ENCODE measurements at places on chromosomes 12 and 14.

GRCh38 chr14:91290986-91291385, 46.5 kb upstream of the GPR68 start:
- DNase-seq: no peak

DNA sequence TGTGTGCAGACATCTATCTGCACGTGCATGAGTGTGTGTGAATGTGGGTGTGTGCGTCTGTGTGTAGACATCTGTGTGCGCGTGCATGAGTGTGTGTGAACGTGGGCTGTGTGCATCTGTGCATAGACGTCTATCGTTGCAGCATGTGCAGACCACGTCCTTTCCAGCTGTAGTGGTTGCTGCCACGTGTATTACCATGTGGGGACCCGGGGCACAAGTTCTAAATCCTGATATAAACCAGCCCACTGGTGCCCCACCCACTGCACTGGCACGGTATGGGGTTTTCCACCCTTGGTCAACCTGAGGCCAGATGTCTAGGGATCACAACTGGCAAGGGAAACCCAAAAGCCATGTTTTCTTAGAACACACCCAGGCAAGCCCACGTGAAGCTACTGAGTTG, 197.0 kb downstream of the ANO2 start:
- no peak for DNase-seq

- DNase-seq: no peak
Measured at GRCh38 chr12:127260531-127260930, 1006.4 kb upstream of the TMEM132C start.

GRCh38 chr14:54568821-54569595, 2.1 kb downstream of the SAMD4A start:
- no peak for DNase-seq

DNA sequence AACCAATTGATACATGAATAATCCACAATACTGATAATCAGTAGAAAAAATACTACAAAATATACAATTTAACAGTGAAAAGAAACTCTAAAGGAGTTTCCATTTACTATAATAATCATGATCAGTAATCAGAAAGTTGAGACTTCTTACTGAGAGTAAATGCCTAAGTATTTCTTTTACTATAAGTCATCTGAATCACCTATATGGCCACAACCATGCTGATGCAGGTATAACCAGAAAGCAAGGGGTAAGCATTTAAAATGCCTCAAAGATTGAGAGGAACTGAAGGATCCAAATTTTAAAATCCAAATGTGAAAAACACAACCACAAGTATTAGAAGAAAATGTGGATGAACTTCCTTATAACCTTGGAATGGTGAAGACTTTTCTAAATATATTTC, 23.4 kb downstream of the CDK17 start:
- DNase-seq: no peak

- DNase-seq: no peak
Measured at GRCh38 chr12:58563621-58564020, 356.7 kb downstream of the LRIG3 start.

GRCh38 chr12:6909421-6910145, 4.8 kb upstream of the ENO2 start:
- DNase-seq: no peak

DNA sequence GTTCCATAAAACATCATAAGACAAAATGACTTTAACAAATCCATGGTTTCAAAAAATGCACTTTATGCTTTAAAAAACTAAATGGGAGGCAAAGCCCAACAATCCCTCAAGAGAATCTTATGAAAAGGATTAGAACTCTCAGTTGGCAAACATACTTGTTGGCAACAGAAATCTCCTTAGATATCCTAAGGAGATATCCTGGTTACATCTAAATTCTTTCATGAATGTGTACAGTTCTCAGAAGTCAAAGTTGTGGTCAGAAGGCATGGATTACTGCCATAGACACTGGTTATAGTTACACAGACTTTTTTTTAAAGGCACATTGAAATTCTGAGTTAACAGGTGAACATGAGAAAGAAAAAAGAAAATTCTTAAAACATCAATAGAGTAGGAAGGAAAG, 17.5 kb upstream of the ISM2 start:
- DNase-seq: no peak

DNA sequence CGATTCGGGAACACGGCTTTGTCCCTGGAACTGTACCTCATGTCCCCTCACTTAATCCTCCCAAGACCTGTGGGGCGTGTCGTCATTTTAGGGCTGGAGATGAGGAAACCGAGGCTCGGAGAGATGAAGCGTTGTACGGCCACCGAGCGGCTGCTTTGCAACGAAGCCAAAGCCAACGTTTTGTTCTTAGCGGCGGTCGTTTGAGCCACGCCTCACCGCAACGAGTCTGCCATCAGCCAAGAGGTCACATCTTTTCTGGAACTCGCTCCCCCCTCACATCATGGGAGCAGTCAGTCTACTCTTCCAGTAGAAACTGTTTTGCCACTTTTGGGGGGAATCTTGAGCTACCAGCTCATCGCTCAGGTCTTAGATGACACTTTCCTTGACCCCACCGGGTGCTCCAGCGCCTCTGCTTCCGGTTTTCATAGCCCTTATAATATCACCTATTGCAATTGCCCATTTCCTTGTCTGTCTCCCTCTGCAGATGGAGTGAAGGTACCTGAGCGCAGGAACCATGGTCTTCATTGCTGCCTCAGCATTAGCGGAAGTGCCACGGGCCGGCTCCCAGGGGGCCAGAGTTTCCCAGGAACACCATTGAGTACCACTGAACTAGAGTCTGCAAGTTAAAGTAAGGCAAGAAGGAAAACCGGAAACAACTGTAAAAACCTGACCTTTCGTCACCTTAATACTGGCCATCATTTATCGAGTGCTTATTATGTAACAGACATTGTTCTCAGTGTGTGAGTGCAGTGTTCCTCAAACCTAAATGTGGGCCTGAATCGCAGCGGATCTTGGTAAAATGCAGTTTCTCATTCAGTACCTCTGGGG, 19.6 kb downstream of the NINJ2 start:
- no peak for DNase-seq

DNA sequence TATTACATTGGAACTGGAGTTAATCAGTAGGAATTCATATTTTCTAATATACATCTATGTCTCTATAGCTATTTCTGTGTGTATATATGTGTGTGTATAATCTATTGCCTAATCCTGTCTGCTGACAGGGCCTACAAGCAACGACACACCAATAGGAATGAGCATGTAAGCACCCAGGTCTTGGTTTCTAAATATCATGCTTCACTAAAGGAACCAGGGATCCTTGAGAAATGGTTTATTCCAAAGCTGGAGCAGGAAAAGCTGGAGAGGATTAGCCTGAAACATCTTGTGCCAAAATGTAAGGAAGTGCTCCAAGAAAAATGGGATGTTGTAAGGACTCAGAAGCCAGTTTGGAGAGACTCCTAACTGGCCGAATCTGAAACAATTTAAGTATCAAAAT, 29.3 kb upstream of the LGALS3 start:
- DNase-seq: no peak

DNA sequence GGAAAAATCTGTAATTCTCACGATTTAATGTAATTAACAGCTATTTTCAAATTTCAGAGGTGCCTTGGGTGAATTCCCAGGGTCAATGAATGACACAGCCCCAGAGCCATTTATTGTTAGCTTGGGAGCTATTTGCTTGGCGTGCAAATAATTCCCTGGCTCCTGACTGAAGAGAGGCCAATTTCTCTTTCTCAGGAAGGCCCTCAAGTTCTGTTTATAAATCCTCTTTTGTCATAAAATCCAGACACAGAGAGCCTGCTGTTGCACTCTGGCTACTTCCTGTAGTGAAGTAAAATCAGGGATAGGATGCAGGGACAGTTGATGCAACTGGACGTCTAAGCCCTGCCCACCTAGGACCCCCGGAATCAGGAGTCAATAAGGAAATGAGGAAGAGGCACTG, 154.3 kb downstream of the TMX1 start:
- DNase-seq: no peak

GRCh38 chr12:124302807-124303578, 8.1 kb downstream of the RFLNA start:
- no peak for DNase-seq

GRCh38 chr14:92747701-92748258, 647 bp downstream of the LGMN start:
- no peak for DNase-seq

DNA sequence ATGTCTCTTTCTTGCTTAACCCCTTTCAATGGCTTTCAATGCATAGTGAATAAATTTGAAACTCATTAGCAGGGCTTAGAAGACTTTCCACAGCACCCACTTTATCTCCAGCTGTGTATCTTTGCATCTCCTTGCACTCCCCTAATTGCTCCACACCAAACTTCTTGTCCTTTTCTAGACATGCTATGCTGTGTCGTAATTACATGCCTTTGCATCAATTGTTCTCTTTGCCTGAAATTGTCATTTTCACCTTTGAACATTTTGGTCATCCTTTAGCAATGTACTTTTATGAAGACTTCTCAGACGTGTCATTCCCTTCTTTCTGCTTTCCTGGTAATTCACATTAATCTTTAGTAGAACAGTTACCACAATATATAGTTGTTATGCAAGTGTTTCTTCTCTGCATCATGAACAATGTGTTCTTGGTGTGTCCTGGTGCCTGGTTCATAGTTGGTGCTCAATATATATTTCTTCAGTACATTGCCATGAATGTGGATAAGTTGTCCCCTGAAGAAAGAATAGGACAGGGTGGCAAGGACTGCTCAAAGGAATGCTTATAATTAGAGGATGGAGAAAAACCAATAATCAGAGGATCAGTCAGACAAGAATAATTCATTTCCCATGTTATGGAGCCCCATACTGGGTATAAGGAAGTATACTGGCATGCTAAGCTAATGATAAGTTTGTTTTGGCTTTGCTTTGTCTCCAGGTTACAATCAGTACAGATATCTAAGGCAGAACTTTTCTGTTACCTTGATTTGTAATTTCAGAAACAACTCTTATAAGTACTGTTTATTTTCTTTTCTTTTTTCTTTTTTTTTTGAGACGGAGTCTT, 27.2 kb downstream of the ARF6 start:
- DNase-seq: no peak

GRCh38 chr14:88289234-88289633, 33.8 kb downstream of the KCNK10 start:
- DNase-seq: no peak

DNA sequence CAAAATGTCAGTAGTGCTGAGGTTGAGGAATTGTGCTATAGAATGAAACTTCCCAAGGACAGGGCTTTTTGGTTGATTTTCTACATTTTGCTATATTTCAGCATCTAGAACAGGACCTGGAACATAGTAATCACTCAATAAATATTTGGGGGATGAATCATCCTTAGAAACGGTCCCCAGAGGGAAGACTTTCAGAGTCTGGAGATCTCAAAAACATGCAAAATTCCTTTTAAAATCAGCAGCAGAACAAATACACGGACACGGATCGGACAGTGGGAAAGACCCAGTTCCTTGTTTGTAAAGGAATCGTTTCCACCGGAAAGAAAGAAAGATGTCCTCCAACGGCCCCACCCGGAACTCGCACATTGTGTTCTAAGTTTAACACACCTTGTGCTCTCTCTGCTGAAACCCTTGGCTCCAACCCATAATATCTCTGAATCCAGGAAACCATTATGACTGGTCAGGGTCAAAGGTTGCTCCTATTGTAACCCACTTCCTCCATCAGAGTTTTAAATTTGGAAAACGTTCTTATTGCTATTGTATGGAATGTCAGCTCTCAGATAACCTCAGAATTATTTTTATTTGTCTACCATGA, 617.2 kb downstream of the MED13L start:
- no peak for DNase-seq

GRCh38 chr12:63206494-63206893, 55.5 kb upstream of the AVPR1A start:
- no peak for DNase-seq

DNA sequence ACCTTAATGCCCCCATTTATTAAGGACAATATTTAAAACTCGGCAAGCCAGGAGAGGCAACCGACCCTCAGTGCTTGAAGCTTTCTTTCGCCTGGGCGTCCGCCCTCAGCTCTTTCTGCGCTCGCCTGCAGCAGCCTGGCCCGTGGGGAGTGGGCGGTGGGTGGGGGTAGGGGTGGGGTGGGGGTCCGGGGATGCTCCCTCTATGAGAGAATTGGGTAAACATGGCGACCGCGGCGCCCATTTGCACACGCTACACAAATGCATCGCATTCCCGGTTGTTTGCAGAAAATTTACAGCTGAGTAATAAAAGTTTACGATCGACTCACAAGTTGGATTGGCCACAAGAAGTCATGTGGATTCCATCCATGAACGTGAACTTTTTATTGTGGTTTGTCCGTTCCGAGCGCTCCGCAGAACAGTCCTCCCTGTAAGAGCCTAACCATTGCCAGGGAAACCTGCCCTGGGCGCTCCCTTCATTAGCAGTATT, 7.7 kb downstream of the HOXC8 start:
- DNase-seq: no peak

DNA sequence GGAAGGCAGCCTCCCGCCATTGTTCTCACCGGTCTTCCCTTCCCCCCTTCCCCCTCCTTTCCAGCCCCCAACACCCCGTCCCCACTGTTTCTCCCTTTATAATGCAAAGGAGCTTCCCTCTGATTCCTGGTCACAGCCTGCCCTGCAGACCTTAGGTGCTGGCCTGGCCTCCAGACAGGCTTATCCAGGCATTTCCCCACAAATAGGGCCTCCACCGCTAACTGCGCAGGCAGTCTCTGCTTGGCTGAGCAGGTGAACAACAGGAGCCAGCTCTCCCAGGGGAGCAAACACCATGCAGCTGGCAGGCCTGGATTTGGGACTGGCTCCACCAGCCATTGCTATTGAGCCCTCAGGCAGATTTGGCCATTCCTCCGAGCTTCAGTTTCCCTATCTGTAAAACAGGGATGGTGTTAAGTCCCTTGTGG, 46.0 kb downstream of the SMIM41 start:
- DNase-seq: no peak

GRCh38 chr14:24042746-24043145, 9.1 kb upstream of the CARMIL3 start:
- no peak for DNase-seq

DNA sequence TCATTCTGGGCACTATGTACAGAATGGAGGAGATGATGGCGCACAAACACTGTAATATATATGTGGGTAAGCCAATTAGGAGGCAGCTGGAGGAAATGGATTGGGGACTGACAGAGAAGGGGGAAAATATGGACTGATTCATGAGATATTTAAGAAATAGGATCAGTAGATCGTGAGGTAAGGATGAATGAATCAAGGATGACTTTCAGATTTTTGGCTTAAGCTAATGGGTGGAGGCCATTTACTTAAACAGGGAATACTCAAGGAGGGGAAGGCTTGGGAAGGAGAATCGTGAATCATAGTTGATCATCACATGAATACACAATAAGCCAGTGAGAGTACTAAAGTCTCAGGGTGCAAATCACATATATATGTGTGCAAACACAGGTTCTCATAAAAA, 11.2 kb upstream of the GNPNAT1 start:
- DNase-seq: no peak

GRCh38 chr14:65429757-65430156, 17.2 kb downstream of the FUT8 start:
- DNase-seq: no peak

DNA sequence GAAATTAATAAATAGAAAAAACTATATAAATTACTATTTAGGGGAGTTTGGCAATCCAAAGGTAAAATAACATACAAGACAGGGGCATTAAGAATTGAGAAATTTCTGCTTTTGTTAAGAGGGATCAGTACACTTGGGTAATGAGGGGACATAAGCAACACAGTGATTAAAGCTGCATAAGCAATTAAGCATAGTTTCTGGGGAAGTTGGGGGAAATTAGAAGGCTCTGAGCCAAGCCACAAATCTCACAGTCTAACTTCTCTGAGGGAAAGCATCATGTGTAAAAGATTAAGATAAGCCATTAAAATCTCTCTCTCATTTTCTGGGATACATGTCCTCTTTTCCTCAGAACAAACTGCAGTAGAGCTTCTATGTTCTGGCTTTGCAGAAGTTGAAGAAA, 533.9 kb upstream of the LRFN5 start:
- DNase-seq: no peak

Data from stimulated activated CD4-positive, alpha-beta T cell treated with anti-CD3 and anti-CD28 coated beads, Interleukin-4, amount 100 ng/mL, for 48 hours (primary cell).